ELR (cell line): ENCODE measurements at places on chromosomes 2 and 18.

DNA sequence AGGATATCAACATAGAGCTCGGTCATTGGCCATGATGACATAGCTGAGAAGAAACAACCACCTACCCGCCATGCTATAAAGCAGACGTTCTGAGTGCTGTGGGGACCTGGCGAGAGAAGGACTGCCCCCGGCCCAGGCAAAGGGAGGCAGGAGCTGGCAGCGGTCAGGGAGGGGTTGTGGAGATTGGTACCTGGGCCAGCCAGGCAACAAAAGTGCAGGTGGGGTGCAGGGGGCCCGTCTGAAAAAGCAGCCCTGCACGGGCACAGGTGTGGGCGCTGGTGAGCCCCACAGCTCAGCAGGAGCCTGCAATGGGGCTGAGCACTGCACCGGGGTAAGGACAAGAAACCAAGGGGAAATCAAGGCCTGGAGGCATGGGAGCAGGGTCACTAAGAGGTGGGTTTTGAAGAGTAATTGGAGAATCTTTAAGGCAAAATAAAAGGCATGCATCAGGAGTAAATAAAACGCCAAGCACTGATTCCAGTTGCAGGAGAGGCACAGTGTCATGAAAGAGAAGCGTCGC is 464.0 kb downstream of the EIPR1 start:
- DNase-seq: no peak

GRCh38 chr2:219603771-219604170 is 6.1 kb downstream of the STK11IP start:
- no peak for DNase-seq

DNA sequence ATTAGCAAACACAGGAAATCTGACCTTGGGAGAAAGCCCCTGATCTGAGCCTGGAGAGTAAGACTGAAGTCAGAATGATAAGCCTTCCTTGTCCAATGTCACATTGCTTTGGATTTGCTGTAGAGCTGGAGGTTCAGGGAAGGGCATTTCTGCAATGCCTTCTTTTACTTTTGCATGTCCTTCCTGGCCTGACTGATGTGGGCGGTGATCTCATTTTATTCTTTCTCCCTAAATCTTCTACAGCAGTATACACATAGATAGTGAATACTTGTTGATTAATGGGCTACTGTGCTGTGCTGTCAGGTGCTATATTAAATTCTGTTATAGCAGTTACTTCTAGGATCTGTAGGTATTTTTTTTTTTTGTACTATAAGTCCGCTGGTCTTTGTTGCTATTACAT is 62.6 kb downstream of the PLCL1 start:
- DNase-seq: no peak

DNA sequence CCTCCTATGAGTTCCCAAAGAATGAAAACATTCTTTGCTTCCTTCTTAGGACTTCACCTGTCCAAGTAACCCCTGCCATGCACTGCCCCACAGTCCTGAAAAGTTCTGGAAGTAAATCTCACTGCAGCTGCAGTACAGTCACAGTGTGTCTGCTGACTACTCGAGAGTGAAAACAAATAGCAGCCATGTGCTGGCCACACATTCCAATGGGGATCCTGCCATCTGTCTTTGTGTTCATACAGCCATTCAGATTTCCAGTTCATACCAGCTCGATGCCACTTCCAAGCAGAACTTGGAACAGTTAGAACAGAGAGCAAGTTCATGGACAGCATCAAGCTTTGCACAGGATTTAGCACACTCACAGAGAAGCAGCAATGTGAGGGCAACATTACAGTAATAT is 629.9 kb upstream of the ACVR2A start:
- DNase-seq: no peak

DNA sequence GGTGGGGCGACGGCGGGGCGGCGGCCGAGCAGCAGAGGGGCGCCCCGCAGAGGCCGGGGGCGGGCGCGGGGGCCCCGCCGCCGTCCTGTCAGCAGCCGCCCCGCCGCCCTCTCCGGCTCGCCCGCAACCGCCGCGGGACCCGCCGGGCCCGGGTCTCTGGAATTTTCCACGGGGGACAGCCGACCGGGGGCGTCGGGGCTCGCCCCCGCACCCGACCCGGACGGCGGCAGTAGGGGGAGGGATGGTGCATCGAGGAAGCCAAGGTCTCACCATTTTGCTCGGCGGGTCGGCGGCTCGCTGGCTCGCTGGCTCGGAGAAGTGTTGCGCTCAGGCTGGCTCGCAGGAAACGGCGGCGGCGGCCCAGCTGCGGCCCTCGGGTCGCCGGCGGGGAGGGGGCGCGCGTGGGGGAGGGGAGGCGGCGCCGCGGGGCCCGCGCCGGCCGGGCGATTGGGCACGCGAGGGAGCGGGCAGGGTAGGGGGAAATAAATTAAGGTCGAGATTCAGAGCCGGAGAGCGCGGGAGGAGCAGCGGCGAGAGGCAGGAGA is 405 bp downstream of the PPP3R1 start:
- peak; percentile 38 for DNase-seq

DNA sequence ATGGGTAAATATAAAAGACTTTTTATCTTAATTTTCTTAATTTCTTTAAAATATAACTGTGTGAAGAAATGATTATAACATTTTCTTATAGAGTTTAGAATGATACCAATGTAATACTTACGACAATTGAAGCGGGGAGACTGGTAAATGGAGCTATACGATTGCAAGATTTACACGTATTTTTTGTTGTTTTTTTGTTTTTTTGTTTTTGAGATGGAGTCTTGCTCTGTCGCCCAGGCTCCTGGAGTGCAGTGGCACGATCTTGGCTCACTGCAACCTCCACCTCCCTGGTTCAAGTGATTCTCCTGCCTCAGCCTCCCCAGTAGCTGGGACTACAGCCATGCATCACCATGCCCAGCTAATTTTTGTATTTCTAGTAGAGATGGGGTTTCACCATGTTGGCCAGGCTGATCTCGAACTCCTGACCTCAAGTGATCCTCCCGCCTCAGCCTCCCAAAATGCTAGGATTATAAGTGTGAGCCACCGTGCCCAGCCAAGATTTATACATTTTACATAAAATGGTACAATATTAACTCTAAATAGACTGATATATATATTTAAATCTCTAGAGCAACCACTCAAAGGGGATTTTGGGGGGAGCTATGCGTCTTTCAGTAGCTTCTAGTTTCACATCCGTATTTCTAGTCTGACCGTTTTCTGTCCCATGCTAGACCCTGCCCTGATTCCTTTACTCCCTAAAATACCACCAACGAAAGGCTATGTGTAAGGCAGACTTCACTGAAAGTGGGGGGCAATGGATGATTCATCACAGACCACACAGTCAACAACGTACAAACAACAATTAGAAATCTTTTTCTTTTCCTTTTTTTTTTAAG is 28.2 kb upstream of the ATG16L1 start:
- no peak for DNase-seq

- no peak for DNase-seq
These were observed 48.0 kb downstream of the LANCL1 start for GRCh38 chr2:210428393-210429179.

- no peak for DNase-seq
These were observed 16.4 kb upstream of the RPRD1A start for GRCh38 chr18:36083729-36084128.

- DNase-seq: peak; percentile 60
These were observed 97.2 kb downstream of the AGPS start for GRCh38 chr2:177489719-177490301.

GRCh38 chr2:162712598-162712997 is 126.0 kb downstream of the KCNH7 start:
- DNase-seq: no peak

DNA sequence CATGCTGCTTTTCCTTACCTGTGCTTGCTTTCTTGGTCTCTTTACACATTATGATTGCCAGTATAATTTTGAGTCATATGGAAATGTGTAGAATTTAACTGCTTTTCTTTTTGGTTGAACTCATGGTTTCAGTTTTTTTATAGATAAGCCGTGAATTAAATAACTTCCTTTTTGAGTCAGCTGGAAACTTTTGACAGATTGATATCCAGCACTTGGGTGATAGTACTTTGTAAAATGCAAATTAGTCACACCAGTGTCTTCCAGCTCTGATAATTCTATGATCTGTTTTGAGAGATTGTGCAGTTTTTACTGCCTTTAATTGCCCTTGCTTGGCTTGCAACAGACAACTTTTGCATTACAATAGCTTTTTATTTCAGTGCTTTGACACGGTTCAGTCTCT is 86.4 kb downstream of the NCOA1 start:
- no peak for DNase-seq

DNA sequence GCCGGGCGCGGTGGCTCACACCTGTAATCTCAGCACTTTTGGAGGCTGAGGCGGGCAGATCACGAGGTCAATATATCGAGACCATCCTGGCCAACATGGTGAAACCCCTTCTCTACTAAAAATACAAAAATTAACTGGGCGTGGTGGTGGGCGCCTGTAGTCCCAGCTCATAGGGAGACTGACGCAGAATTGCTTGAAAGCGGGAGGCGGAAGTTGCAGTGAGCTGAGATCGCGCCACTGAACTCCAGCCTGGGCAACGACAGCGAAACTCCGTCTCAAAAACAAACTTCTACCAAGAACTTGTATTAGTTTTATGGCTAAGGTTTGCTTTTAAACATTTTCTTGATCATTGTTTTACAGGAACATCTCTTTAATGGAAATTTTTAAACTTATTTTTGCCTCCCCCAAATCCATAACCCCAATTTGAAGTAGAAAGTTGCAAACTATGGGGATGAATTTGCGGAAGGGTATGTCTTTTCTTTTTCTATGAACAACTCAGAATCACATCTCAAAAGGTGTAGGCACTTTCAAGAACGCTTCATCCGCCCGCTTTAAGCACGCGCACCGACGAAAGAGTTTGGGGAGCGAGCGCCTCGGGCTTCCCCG is 46.8 kb upstream of the PTMA start:
- no peak for DNase-seq

DNA sequence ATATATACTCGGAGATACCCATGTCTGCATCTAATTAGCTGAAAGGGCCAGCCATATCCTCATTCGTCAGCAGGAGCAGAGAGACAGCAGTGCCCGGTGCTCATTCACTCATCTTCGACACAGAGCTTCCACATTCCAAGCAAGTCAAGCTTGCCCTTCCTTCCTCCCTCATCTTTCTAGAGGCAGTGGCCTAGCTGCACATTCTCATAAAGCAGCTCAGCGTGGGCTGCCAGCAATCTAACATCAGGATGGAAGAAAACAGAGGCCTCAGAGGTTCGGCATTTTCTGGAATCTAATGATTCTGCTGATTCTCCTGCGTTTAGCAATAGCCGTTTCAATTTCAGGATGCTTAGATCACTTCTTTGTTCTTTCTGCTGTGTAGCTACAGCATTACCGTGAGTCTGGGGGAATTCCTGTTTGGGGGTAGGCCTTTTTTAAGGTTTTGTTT is 68.8 kb downstream of the CLHC1 start:
- DNase-seq: peak; percentile 66

- DNase-seq: no peak
These were observed 158.2 kb upstream of the MYCN start for GRCh38 chr2:15782009-15782751.

DNA sequence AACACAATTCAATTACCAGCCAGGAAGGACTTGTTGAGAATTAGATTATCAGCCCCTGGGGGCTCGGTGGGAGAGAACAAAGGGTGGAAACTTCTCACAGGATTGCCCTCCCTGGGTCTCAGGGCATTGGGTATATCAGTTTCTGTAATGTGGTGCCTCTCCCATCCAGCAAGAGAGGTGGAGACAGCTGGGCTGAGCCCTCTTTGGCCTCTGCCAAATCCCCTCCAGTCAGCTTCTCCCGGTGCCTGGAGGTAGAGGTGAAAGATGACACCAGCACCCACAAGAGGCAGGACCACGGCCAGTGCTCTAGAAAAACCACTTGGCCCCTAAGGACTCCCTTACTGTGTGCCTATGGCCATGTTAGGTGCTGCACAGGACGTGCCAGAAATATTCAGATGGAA is 179.7 kb downstream of the HAUS1 start:
- DNase-seq: no peak

DNA sequence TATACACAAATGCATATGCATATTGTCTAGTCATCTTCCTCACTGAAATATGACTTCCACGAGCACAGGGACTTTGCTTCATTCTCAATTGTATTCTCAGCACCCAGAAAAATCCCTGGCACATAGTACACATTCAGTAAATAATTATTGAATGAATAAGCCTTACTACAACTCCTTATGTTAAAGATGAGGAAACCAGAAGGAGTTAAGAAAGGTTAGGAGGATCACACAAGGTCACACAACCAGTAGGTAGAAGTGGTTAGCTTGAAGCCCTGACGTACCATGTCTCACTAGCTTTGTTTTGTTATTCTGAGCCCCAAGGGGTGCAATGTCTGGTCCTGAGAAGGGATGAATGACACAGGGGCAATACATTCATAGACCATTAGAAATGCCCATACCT is 220.9 kb upstream of the PID1 start:
- DNase-seq: peak; percentile 91

DNA sequence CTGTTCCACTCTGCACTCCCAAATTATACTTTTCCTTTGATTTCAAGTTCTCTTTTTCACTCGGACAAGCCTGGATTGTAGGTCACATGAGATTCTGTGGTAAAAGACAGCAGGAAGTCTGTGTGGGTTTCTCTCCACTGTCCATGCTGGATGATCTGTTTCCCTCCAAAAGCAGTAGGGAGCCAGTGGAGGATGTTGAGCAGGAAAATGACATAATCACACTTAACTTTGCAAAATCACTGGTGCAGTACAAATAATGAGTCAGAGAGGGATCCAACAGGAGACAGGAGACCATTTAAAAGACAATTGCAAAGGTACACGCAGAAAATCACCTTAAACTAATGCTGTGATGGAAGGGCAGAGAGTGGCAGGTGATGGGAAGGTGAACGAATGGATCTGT is 301.3 kb downstream of the ZNF407 start:
- peak; percentile 82 for DNase-seq

DNA sequence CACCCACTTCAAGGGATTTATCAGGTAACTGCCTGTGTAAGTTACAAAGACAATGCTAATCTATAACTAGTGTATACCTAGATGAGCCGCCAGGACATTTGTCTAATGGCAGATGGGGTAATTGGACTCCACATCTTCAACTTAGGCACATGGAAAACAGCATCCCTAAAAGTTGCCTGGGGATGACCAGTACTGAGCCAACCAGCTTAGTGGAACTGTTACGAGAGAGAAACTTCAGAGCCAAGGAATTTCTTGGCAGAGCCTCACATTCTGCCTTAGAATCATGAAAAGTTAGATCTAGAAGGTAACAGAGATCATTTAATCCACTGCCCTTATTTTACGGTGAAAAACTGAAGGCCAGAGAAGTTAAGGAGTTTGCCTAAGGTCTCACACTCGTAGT is 15.5 kb upstream of the CLASP1 start:
- DNase-seq: no peak
